Aortic smooth muscle cell (primary cell): ENCODE measurements at places on chromosomes 7 and 10. TPM values are rescaled to one million over a fixed set of nuclear protein-coding genes. Genes with fewer than 3 reads are reported as not detected.

MPLKIP gene
- total RNA-seq: 9.5 and 10.4 TPM in 2 replicates

OR9A2 gene
- not detected in 2 replicates for total RNA-seq

TMEM178B gene
- total RNA-seq: 0.06 and 0.26 TPM in 2 replicates

TACC2 gene
- total RNA-seq: 9.6 and 14.1 TPM in 2 replicates

GNA12 gene
- total RNA-seq: 17.6 and 22.2 TPM in 2 replicates

FAM241B gene
- 0.13 and 0.19 TPM in 2 replicates for total RNA-seq

MALRD1 gene
- total RNA-seq: 0.56 and 0.66 TPM in 2 replicates

CNPY1 gene
- total RNA-seq: not detected in 2 replicates

FIGNL1 gene
- total RNA-seq: 11.1 and 19.8 TPM in 2 replicates

VGF gene
- total RNA-seq: 0.13 TPM in 1 of 2 replicates, not detected in the other

OR6V1 gene
- total RNA-seq: not detected in 2 replicates

FAM204A gene
- total RNA-seq: 47.2 and 80.8 TPM in 2 replicates

C10orf105 gene
- under 0.01 TPM in 1 of 2 replicates, not detected in the other for total RNA-seq

DPP6 gene
- total RNA-seq: not detected in 2 replicates

IDE gene
- 23.4 and 28.2 TPM in 2 replicates for total RNA-seq

SAP25 gene
- not detected in 2 replicates for total RNA-seq

MYL10 gene
- not detected in 2 replicates for total RNA-seq

PHKG1 gene
- total RNA-seq: 2.0 and 9.4 TPM in 2 replicates

GALNT11 gene
- total RNA-seq: 63.1 and 65.2 TPM in 2 replicates

CAMK1D gene
- 4.1 and 6.2 TPM in 2 replicates for total RNA-seq

ADAM8 gene
- total RNA-seq: 0.87 and 1.3 TPM in 2 replicates

KLLN gene
- total RNA-seq: 0.40 and 0.56 TPM in 2 replicates

OR2A12 gene
- not detected in 2 replicates for total RNA-seq

FBXO24 gene
- total RNA-seq: 0.40 and 0.56 TPM in 2 replicates

LIPM gene
- 0.13 TPM in 1 of 2 replicates, not detected in the other for total RNA-seq
